ENCODE measurements at places on chromosomes 4 and X.

- no peak for DNase-seq
Observed at GRCh38 chr4:130760246-130760645, 1664.3 kb downstream of the C4orf33 start.

GRCh38 chr4:111849746-111850284 lies 295.4 kb upstream of the FAM241A start:
- DNase-seq, result no peak

- DNase-seq, result no peak
Observed at GRCh38 chr4:5781691-5782090, 70.7 kb downstream of the EVC start.

- DNase-seq, result no peak
Observed at GRCh38 chr4:26105815-26106699, 192.0 kb downstream of the SMIM20 start.

DNA sequence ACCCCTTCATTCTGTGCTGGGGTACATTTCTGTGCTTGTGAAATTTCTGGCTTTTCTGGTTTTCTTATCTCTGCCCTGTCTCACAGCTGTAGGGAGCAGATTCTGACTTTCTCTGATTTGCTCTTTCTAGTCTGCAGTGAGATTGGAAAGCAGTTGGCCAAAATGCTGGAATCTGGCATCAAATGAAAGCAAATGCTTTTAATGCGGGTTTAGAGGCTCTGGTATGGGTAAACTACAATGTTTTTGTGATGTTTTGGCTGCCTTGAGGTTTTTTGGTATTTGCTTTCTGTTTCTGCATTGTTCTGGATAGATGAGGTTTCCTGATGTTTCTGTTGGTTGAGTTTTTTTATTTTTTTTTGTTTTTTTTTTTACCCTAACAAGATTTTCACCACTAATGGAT lies 23.8 kb downstream of the SMIM20 start:
- no peak for DNase-seq

Measured in putamen (tissue), 1 donor.